ENCODE measurements at places on chromosomes 13 and 19. TPM values are rescaled to one million over a fixed set of nuclear protein-coding genes. Genes with fewer than 3 reads are reported as not detected.

GRCh38 chr13:26836626-26837025 is 76.0 kb upstream of the GPR12 start:
- DNase-seq, result no peak

DNA sequence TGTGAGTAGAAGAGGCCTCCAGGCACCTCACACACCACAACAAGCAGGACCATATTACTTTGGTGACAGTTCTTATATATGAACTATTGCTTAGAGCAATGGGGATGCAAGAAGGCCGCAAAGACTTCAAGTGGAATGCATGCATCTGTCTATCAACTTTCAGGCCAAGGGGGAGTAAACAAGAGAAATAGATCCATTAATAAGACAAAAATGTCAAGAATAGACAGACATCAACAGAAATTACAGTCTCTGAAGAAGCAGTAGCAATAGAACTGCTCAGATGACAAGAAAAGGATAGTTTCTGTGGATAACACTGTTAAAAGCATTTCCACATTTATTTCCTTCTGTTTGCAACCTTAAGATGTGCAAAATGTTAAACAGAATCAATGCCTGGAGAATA is 1057.7 kb downstream of the UQCRFS1 start:
- DNase-seq, result no peak

- no peak for DNase-seq
These were observed 176.5 kb downstream of the SPRY2 start for GRCh38 chr13:80164462-80164861.

PSG1 gene
- not detected for total RNA-seq

LILRB5 gene
- total RNA-seq, result 5.3 TPM

GRCh38 chr19:47765523-47766358 is 12.8 kb upstream of the SELENOW start:
- DNase-seq, result peak; percentile 63

DNA sequence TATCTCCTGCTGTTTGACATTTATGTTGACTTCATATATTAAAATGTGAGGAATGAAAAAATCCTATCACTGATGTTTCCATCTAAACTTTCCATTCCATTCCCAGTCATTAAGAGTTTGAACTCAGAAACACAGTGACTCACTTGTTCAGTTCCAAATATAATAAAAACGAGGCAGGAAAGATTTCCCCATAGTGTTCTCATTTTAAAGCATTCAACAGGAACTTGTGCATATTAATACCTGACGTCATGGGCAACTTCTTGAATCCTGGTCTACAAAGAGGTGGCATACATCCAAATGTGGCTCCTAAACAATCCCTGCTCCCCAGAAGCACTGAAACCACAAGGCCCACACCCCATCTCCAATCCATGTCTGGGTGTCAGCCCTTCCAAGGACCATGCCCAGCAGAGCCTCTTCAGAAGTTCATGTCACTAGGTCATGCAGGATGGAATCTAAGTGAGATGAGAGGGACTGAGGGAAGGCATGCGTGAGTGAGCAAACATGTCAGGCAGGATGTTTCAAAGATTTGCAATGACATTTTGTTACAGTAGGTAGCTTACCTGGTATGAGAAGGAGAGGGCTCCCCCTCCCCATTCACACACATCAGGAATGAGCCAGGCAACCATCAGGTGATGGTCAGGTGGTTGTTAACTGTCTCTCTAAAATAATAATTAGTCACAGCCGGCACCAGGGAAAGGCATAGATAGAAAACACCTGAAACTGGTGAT is 9.4 kb upstream of the ERVV-2 start:
- no peak for DNase-seq

DNA sequence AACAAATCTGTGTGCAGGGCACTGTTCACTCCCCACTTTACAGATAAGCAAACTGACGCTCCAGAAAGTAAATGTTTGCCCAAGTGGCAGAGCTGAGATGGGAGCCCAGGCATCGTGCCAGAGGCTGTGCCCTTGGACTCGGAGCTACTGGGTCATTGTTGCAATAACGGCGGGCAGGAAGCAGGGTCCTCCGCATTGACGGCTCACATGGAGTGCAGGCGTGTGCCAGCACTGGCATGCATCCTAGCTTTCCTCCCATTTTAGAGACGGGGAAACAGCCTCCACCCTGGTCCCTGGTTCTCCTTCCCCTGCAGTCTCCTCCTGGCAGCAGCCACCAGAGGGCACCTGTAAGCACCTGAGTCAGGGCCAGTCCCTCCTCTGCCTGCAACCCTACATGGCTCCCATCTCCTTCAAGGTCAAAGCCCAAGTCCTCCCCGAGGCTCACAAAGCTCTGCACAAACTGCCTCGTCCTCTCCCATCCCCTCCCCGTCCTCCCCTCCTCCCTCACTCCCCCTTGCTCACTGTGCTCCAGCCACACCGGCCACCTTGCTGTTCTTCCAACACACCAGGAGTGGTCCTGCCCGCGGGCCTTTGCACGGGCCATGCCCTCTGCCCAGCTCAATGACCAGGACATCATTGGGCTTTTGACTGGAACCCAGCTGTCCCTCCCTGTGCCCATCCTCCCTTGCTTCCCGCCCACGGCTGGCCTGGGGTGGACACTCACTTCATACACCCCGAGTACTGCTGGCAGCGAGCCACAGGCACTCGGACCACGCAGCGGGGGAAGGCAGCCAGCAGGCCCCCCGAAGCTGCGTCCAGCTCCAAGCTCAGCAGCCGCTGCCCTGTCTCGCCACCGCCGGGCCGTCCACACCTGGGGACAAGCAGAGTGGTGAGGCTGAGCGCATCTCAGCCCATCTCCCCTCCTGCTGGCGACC is 7.7 kb upstream of the LRG1 start:
- no peak for DNase-seq

IZUMO2 gene
- not detected for total RNA-seq

GRCh38 chr13:41782086-41782485 is 178.8 kb downstream of the VWA8 start:
- no peak for DNase-seq

DNA sequence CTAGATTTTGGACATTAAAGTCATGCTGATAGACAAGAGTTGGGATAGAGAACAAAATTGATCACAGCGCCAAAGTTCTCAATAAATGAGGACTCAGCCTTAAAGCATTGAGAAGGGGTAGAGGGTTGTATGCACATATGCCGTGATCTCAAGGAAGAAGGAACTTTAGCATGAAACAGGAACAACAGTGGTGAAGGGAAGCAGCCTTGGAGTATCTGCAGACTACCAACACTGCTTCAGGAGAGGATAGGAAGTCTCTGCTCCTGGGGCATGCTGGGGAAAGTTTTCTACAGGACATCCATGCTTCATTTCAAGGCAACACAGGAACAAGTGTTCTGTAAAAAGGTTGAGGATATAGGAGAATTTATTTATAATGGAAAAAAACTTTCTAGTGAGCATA is 111.9 kb upstream of the MLNR start:
- no peak for DNase-seq

- no peak for DNase-seq
These were observed 3.2 kb downstream of the ZNF554 start for GRCh38 chr19:2822846-2823245.

DNA sequence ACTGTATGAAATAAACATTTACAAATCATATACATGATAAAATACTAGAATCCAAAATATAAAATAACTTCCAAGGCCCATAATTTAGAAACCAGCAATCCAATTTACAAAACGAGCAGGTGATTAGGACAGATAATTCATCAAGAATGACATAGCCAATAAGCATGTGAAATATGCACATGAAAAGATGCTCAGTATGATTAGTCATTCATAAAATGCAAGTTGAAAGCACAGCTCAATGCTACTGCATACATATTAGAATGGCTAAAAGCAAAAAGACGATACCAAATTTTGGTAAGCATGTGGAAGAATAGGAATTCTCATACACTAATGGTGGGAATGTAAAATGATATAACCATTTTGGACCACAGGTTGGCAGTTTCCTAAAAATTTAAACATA is 837.2 kb upstream of the MIR17HG start:
- no peak for DNase-seq

Measured in ureter (tissue), 1 donor.